PC-9 (cell line): ENCODE measurements at places on chromosomes 4 and X.
A peak's percentile ranks its signal among the peaks of the same experiment; 100 is the strongest.

GRCh38 chr4:122731676-122732075 lies 828 bp upstream of the BBS12 start:
- no peak for DNase-seq

- no peak for DNase-seq
Measured at GRCh38 chr4:94566420-94566819, 114.7 kb downstream of the PDLIM5 start.

DNA sequence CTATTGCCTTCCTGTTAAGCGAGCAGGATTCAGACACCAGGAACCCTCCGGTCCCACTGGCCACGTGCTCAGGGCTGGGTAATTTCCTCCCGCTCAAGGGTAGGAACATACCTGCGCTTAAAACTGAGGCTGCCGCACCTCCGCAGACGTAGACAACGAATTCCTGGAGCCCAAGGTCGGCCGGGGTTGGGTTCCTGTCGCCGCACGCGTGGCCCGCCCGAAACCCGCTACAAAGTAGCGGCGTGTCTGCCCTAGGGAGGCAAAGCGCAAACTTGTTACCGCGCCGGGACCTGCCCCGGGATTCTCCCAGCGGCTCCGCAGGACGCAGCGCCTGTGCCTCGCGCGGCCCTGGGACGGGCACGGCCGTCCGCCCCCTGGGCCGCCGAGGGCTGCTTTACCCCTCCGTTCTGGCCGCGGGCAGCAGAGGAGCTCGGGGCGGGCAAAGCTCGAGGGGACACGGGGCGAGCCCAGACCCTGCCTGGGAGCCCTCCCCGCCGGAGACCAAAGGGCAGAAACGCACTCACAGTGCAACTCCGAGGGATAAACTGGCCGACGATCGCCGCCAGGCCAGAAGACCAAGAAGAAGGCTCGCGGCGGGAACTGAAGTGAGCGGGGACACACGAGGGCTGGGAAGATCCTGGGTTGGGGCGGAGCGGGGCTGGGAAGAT lies at the start of gene ERVMER34-1:
Gene ERVMER34-1 (minus strand): TSS at position 607 of the 668 bp plus-strand sequence. CDS start 5,905 bp downstream, outside the sequence.
- DNase-seq = no peak

DNA sequence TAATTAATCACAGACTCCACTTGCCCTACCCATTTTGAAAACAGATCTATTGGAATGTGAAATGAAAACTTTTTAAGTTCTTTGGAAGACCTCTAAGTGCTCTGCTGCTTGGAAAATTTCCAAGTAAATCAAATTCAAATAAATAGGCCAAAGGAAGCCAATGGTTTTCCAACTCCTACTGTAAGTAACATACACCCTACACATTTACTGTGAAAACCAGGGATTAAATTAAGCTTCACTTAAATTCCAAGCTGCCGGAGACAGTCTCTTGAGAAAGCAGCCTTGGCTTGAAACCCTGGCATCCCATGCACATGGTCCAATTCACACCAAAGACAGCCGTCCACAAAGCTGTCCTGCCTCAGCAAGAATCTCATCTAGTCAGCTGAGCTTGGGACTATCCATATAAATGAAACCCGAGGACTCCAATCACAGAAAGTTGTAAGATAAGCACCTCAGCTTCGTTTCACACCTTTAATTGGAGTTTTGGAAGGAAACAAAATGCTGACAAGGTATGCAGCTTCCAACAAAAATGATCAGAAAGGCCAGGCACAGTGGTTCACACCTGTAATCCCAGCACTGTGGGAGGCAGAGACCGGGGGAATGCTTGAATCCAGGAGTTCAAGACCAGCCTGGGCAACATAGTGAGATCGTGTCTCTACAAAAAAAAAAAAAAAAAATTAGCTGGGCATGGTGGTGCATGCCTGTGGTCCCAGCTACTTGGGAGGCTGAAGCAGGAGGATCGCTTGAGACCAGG lies 88.6 kb downstream of the APBB2 start:
- DNase-seq = no peak

GRCh38 chr4:152107736-152108500 lies 347.1 kb upstream of the GATB start:
- DNase-seq = no peak

DNA sequence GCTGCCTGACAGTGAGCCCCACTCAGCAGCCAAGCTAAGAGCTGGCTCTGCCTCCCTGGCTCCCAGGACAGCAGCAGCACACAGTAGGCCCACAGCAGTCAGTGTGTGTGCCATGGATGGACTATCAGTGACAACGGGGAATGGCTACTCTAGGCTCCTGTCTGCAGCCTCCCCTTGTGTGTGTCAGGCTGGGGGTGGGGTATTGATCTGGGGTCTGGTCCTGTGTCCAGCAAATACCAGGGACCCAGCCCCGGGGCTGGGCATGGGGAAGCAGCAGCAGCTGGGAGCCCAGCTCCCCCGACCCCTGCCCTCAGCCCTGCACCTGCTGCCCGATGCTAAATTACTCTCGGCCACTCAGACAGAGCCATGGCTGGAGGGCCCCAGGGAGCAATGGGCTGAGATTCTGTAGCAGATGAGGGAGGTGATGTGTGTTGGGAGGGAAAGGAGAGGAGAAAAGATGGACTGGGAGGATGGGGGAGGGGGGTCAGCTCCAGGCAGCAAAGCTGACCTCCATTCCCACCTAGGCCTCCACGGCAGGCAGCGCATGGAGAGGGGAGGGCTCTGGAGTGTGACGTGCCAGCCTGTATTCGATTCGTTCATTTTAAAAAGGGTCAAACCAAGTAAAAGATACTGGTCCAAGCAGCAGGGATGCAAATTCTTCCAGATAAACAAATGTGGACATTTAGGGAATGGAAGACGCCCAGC lies 61.3 kb upstream of the CRMP1 start:
- DNase-seq = no peak

DNA sequence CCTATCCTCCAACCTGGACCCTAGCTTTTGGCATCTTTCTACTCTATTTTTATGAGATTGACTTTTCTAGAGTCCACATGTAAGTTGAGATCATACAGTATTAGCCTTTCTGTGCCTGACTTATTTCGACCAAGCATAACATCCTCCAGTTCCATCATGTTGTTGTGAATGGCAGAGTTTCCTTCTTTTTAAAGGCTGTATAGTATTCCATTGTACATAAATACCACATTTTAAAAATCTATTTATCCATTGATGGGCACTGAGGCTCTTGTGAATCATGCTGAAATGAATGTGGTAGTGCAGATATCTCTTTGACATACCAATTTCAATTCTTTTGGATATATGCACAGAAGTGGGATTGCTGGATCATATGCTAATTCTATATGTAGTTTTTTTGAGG lies 40.3 kb upstream of the STIM2 start:
- DNase-seq = no peak

- DNase-seq = no peak
Measured at GRCh38 chr4:180665481-180665880, 1577.7 kb upstream of the TENM3 start.

DNA sequence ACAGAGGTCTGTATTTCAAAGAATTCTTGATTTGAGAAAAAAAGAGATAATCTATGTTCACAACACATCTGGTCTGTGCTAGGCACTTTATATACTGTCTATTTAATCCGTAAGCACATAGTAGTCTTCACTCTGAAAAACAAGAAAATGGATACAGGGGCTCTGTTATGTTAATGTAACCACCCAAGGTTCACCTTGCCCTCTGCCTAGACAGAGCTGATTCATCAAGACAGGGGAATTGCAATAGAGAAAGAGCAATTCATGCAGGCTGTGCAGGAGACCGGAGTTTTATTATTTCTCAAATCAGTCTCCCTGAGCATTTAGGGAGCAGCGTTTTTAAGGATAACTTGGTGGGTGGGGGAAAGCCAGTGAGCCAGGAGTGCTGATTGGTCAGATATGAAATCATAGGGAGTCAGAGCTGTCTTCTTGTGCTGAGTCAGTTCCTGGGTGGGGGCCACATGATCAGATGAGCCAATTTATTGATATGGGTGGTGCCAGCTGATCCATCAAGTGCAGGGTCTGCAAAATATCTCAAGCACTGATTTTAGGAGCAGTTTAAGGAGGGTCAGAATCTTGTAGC lies 92.9 kb upstream of the TNIP3 start:
- DNase-seq = no peak

DNA sequence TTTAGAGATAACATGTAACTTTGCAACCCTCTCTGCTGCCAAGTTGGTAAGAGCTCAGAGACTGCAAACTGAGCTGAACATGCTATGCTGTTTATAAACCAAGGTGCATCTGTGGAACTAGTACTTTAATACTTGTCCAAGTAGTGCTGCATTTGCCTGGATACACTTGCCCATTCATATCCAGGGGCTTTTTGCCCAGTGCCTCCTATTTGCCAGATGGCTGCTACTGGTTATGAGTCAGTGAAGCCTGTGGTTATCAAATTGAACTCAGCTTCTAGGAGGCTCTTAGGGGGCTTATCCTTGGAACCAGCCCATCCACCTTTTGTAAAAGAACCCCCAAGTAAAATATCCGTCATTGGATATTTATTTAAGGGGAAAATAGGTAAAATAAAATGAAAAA lies 79.6 kb downstream of the AFF2 start:
- no peak for DNase-seq

DNA sequence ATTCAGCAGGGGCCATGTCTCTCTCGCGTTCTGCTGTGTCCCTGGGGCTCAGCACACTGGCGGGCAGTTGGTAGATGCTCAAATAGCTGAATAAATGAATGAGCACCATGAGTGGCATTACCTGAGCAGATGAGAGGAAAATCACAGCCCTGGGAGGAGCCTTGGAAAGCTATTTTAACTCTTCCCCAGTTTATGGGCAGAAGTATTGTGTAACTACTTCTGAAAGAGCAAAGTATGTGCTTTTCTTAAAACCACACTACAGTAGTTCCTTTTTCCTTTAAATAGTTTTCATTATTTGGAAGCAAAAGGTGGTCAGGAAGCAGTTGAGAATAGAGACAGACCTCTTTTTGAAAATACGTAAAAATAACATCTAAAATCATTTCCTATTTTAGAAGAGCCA lies 3.0 kb upstream of the PLAC1 start:
- DNase-seq = peak; percentile 49

- DNase-seq = no peak
Measured at GRCh38 chr4:125975861-125976397, 661.2 kb downstream of the FAT4 start.

DNA sequence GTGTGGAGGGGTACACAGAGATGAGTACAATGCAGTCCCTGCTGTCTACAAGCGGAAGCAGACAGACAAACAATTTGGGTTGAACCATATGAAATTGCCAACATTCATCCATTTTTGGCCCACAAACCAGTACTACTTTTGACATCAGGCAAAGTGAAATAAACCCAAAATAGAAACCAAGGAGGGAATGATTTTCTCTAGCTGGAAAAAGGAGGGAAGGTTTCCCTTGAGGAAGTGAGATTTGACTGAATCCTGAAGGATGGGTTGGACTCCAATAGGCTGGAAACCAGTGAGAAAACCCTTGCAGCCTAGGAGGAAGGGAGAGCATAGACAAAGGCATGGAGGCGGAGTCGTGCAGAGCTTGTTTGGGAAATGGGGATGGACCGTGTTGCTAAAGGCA lies 63.5 kb upstream of the PJA1 start:
- no peak for DNase-seq

DNA sequence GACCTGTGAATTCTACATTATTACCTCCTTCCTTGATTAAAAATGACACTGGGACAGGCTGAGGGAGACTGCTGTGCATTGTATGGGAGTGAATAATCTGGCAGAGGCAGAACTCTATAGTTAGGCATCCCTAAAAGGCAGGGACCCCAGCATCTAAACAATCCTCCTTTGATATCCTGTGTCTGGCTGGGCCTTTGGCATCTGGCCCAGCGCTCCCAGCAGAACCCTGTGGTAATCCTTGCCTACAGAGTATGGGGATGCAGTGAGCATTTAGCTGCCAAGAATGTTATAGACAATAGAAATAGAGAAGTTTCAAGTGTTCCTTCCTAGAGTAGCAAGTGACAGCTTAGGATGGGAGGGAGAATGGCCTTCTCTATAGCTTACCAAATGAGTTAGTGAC lies 38.5 kb downstream of the ZCCHC12 start:
- DNase-seq = no peak

- DNase-seq = no peak
Measured at GRCh38 chr4:142741995-142742394, 104.1 kb downstream of the INPP4B start.

- DNase-seq = no peak
Measured at GRCh38 chr4:115090483-115091075, 22.8 kb downstream of the NDST4 start.

GRCh38 chrX:110683925-110684324 lies 111.7 kb downstream of the CHRDL1 start:
- no peak for DNase-seq

- no peak for DNase-seq
Measured at GRCh38 chr4:83152746-83153145, 38.2 kb upstream of the PLAC8 start.

GRCh38 chr4:40800064-40800463 lies 50.3 kb downstream of the NSUN7 start:
- no peak for DNase-seq

DNA sequence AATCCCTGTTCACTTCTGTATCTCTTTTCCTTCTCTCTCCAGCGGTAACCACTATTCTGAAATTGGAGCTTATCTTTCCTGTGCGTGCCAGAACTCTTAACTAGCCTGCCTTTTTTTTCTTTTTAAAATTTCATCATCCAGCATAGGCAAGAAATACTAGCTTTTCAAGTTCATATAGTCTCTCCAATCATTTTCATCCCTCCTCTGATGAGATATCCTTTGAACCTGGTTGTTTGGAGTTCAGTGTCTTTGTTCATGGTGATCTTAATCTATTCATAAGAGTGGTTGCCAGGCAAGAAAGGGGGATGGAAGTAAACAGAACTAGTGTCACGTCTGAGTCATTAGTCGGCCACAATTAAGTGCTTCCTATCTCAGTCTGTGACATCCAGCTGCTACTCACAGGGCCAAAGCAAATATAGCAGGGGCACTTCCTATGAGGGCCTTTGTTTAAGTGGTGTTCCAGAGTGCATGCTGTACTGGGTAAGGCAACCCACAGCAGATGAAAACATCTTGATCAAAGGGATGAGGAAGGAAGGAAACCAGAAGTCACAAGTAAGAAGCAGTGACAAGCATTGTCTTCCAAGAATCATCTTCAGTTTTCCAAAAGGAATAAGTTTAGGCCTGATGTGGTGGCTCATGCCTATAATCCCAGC lies 56.4 kb upstream of the XIAP start:
- DNase-seq = peak; percentile 71

- no peak for DNase-seq
Measured at GRCh38 chr4:100170986-100171385, 19.3 kb downstream of the DDIT4L start.

DNA sequence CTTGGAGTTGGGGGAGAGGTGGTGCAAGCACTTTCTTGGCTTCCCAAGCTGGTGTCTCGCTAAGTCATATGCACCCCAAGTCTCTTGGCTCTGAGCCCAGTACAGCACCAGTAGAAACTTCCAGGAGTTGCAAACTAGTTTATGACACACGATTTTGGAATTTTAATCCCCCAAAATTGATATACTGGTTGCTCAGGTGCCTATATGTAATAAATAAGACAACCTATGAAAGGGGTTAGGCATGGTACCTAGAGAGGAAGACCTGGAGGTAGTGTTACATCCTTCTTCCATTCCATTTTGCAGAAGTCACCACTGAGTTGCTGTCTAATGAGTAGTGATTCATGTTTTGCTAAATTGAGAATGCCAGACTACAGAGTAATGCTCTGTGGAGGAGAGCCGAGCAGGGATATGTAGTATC lies 4.3 kb upstream of the SLC4A4 start:
- peak; percentile 15 for DNase-seq

GRCh38 chr4:18057821-18058533 lies 36.4 kb upstream of the LCORL start:
- DNase-seq = no peak
